NCI-H1092 (cell line): ENCODE measurements at places on chromosomes 3 and 15.

- no peak for DNase-seq
Observed at GRCh38 chr15:69107025-69107620, 53.3 kb upstream of the GLCE start.

- no peak for DNase-seq
Observed at GRCh38 chr3:19147905-19148767, at the start of gene KCNH8. Gene KCNH8, plus strand, starts transcription at chr3:19148510. Its CDS starts 210 bp downstream, at chr3:19148720.

- DNase-seq = no peak
Observed at GRCh38 chr3:46031747-46032146, 4.5 kb upstream of the XCR1 start.

DNA sequence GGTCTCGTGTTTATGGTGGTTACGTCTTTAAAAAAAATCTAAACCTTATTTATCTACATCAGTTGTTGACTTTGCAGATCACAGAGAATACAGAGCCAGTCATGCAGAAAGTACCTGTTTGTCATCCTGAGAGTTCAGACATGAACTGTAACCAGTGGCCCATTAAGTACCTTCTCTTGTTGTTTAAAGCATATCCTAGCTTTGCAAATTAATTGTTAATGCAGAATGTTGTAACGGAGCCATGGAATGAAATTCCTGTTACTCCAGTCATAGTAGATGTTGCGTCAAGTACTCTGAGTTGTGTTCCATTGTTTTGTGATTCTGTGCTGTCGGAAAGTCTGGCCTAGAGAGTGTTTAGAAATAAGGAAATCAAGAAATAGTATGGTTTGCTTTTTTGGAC, 205.2 kb downstream of the RBMS3 start:
- no peak for DNase-seq

DNA sequence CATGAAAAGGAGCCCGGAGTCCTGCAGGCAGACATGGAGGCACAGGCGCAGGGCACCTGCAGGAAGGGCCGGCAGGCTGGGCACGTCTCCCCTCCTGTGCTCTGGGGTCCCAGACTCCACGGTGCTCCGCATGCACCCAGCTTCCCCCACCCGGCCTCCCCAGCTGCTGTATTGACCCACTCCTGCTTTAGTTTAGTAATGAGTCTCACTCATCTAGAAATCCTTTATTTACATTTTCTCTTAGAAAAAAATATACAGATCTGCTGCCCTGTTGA, 8.5 kb downstream of the MESP2 start:
- no peak for DNase-seq

GRCh38 chr3:177689869-177690268, 492.6 kb upstream of the TBL1XR1 start:
- no peak for DNase-seq

DNA sequence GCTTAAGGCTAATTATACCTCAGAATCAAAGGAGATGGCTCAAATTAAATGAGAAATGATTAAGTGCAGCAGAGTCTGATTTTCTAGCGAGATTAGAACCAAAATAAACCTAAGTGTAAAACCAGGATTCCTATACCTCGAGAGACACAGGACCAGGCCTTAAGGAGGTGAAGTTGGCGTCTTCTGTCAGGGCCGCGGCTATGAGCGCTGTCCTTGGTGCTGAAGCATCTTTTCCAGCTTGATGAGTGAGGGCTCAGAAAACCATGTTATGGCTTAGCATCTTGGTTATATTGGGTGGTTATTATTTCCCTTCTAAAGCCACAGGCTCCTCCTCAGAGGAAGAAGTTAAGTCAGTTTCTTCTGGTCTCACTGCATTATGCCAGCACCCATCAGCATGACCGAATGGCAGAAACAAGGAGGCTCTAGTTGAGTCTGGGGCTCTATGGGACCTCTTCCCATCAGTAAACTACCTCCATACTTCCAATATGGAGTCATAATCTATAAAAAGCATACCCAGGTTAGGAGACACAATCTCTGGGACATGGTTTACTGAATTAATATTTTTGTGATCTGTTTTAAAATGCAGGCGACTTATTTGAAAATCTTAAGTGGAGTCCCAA, 120.1 kb upstream of the NMNAT3 start:
- DNase-seq = no peak

GRCh38 chr3:20340324-20340928, 154.4 kb upstream of the SGO1 start:
- DNase-seq = peak; percentile 2

GRCh38 chr3:95810462-95810861, 1003.9 kb upstream of the EPHA6 start:
- no peak for DNase-seq

DNA sequence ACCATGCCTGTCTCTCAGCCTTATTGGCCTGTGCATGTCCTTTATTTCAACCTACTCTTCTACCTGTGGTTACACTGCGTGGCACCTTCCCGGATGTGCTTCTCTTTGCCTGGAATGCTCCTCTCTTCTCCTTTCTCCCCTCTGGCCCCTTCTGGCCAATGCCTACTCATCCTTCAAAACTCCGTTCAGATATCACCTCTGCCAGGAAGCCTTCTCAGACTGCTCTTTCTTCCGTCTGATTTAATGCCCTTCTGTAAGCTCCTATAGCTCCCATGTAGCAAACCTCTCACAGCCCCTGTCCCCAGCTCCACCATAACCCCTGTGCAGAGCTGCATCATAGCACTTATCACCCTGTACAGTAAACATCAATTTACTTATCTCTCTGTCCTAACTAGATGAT, 13.2 kb downstream of the KLHL6 start:
- no peak for DNase-seq

GRCh38 chr3:114624571-114625181, 330.8 kb downstream of the TIGIT start:
- no peak for DNase-seq

- DNase-seq = no peak
Observed at GRCh38 chr3:184780981-184781515, 30.9 kb upstream of the VPS8 start.

- no peak for DNase-seq
Observed at GRCh38 chr3:117545484-117545883, 835.9 kb downstream of the TUSC7 start.

DNA sequence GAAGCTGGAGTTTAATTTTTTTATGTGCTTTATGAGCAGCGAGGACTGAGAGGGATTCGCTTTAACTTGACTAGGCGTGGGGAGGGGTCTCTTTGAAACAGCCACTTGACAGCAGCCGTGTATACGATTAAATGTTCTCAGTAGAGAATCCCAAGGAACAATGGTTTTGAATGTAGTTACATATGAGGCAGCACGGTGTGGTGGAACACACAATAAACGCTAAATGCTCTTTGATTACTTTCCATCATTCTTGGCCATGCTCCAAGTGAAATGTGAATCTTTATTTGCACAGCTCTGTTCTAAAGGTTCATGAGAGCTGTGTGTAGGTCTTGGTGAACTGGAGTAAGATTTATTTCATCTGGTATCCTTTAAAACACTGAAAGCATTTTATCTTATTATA, 251.4 kb upstream of the TGFBR2 start:
- peak; percentile 72 for DNase-seq
